ENCODE measurements at places on chromosomes 1 and 21. TPM values are rescaled to one million over a fixed set of nuclear protein-coding genes. Genes with fewer than 3 reads are reported as not detected.

GRCh38 chr1:97092824-97093223, 371.2 kb downstream of the PTBP2 start:
- no peak for DNase-seq
- no peaks in the 10 kb centered on the region for H3K36me3 ChIP-seq
- H3K4me3 ChIP-seq, result no peak overlapping the region
- no peak overlapping the region for H3K27ac ChIP-seq

DNA sequence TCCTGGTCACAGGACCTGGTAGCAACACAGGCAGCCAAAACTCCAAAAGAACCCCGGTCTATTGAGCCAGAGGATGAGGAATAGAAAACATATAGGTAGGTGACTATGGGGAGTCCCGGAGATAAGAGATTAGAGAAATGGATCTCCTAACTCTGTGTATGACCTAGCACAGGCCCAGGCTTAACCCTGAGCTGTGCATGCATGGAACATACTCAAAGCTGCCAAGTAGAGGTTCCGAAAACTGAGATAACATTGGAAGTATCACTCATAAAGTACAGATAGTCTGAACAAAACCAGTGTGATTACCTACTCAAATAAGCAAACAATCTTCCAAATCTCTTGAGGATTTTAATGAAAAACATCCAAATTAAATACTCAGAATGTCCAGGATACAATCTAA, 31.5 kb upstream of the PRDX6 start:
- H3K27ac ChIP-seq, result no peak overlapping the region
- H3K36me3 ChIP-seq, result peaks cover 5% of the 10 kb centered on the region
- H3K4me1 ChIP-seq, result no peaks in the 10 kb centered on the region

DNA sequence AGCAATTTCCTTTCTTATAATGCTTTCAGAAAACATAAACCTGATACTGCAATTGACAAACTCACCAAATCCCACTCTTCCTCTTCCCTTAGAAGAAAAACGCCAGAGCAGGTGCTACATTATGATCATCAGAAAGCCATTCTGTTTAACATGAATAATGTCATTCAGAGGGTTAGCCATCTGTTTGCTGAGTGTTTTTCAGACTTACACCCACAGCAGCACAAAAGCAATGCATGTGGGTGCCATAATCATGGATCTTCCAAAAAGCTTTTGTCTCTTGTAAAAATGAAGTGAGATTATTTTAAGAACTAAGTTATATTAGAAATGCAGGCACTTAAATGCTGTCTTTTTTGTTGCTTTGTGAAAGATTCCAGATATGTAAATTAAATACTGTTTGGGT, 204.6 kb upstream of the TMPRSS15 start:
- peaks cover 35% of the 10 kb centered on the region for H3K4me1 ChIP-seq
- H3K36me3 ChIP-seq, result no peaks in the 10 kb centered on the region
- no peaks in the 10 kb centered on the region for H3K27me3 ChIP-seq

DNA sequence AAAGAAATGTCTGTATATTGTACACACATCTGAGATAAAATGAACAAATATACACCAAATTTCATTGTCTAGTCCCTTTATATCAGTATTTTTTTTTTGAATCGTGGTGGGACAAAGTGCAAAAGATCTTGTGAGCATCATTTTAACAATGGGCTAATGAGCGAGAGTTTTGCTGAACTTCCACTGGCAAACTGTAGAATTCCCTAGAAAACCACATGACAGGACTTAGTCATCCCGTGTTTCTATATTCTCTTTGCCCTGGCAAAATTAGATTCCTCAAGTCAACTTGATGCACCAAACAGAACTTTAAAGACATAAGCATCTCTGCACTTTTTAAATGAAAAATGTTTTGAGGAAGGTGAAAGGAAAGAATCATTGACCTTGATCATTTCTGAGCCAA, 488.2 kb upstream of the PTBP2 start:
- no peak for DNase-seq
- no peaks in the 10 kb centered on the region for H3K36me3 ChIP-seq
- no peak overlapping the region for H3K27ac ChIP-seq
- H3K4me3 ChIP-seq, result no peak overlapping the region

DNA sequence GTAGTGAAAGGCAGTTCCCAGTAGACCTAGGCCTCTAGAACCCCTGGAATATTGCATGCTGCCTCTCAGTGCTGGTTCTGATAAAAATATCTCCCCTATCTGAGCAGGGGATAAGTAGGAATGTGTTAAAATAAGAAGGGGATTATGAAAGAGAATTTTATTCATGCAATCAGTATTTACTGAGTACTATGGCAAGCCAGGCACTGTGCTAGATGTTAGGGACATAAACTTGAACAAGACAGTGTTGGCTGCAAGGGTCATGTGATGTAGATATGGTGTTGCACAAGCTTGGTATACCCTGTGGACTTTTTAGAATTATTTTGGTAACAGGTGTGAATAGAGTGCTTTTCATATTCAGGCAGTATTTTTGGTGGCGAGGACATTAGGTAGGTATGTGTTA, 23.6 kb downstream of the NOS1AP start:
- no peaks in the 10 kb centered on the region for H3K4me1 ChIP-seq
- DNase-seq, result no peak
- H3K4me3 ChIP-seq, result no peak overlapping the region
- no peak overlapping the region for H3K27ac ChIP-seq
- peaks cover 2% of the 10 kb centered on the region for H3K27me3 ChIP-seq

Gene LCE1C
- not detected for total RNA-seq

DNA sequence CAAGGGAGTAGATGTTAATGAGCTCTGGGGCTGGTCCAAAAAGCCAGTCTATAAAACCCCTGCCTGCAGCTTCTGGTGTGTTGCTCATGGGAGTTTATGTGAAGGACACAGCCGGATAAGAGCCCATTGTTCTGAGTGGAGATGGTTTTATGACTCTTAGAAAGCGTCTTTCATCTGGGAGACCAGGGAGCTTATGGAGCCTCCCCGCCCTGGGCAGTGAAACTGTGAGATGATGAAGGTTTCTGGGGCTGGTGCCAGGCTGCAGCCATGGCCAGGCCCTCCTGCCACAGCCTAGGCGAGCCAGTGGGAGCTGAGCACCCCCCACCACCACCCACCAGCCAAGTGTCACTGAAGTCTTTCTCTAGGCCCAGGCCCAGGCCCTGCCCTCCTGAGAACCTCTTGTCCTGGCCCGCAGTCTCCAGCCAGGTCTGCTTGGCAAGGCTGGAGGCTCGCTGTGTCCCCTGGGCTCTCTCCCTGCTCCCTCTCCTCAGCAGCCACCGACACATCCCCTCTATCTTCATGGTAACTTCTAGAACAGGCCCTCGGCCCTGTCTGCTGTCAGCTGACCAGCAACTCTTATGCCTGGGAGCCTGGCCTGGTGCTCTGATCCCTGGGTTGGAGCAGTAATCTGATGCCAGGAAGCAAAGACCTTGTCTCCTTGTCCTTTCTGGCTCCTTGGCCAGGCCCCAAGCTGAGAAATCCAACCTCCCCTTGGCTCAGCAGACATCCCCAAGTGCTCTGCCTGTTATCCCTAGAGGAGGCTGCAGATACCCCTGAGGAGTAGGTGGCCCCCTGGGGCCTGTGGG, 7.6 kb upstream of the ARHGEF10L start:
- peaks cover 6% of the 10 kb centered on the region for H3K27me3 ChIP-seq
- no peak overlapping the region for H3K4me3 ChIP-seq
- DNase-seq, result no peak
- H3K27ac ChIP-seq, result no peak overlapping the region
- H3K4me1 ChIP-seq, result peaks cover 4% of the 10 kb centered on the region
